ENCODE measurements at places on chromosomes 1 and 21.

GRCh38 chr21:41948078-41948895 is 5.5 kb downstream of the C2CD2 start:
- H3K4me1 ChIP-seq: peaks cover 5% of the 10 kb centered on the region
- no peak overlapping the region for H3K4me3 ChIP-seq
- no peaks in the 10 kb centered on the region for H3K36me3 ChIP-seq
- H3K27me3 ChIP-seq: peaks cover 28% of the 10 kb centered on the region
- no peak overlapping the region for H3K27ac ChIP-seq

DNA sequence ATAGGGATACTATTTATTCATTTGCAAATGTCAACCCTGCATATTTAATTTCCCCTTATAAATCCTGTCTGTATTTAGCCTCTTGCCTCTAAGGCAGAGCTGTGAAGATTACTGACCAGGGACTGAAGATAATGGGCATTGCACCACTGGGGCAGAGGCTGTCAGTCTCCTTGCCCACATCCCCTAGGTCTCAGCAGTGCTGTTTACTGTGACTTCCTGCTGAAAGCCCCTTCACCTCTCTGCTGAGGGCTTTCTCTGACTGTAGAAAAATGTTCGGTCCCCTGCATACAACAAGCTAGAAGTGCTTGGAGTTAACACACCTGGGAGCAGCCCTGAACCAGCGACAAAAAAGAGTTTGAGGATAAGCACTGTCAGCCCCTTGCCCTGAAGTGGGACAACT is 28.8 kb downstream of the SLC5A9 start:
- DNase-seq: no peak
- no peaks in the 10 kb centered on the region for H3K36me3 ChIP-seq
- H3K4me3 ChIP-seq: no peak overlapping the region

- no peaks in the 10 kb centered on the region for H3K27me3 ChIP-seq
Observed at GRCh38 chr1:15810073-15810472, 2.6 kb upstream of the UQCRHL start.

DNA sequence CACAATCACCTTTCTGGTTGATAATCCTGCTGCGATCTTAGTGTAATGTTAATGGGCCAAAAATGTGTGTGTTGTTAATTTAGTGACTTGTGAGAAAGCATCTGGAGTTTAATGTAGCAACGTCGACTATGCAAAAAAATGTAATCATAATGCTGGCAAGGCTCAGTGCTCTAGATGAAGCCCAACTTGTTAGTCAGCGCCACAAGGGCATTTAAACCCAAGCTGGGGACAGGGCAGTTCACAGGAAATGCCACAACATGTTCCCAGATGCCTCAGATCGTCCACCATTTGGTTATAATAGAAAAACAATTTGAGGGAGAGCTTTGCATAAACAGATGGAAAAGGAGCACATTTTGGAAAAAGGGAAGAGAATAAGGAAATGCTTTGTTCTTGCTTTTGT is 585.4 kb upstream of the PLXNA2 start:
- H3K4me3 ChIP-seq: no peak overlapping the region
- H3K27me3 ChIP-seq: no peaks in the 10 kb centered on the region
- no peak overlapping the region for H3K27ac ChIP-seq
- no peaks in the 10 kb centered on the region for H3K36me3 ChIP-seq
- no peaks in the 10 kb centered on the region for H3K4me1 ChIP-seq
- no peak for DNase-seq

DNA sequence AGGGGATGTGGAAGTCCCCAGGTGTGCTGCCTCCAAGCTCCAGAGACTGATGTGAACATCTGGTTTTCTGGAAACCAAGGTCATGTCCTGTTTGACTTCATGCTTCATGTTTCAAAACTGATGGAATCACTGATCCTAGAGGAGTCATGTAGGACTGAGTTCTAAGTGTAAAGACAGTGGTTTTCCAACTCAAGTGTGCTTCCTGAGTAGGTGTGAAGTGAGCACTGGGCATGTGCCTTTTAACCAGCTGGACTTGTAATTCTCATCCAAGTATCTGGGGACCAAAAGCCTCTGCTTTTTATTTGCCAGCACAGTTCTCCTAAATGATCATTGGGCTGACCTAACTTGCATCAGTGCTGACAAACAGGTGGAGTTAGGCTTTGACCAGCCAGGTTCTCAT is 36.9 kb downstream of the ABCA4 start:
- no peak overlapping the region for H3K27ac ChIP-seq
- H3K4me3 ChIP-seq: no peak overlapping the region
- no peaks in the 10 kb centered on the region for H3K36me3 ChIP-seq
- no peak for DNase-seq
- no peaks in the 10 kb centered on the region for H3K4me1 ChIP-seq

DNA sequence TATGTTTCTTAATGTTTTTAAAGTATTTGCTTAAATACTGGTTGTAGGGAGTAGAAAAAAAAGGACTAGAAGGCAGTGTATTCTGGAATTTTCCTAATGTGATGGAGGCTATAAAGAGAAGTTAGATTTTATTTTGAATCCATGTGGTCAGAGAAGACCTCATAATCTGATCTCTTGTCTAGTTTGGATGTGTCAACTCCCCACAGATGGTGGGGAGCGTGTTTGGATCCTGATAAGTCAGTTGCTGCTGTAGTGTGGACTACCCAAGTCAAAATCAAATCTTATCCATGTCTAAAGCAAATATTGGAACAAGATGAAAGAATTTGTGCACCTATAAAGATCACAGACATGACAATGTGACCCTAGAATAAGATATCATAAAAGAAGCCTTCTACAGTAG is 918.0 kb downstream of the LTN1 start:
- DNase-seq: no peak
- H3K27me3 ChIP-seq: no peaks in the 10 kb centered on the region
- H3K27ac ChIP-seq: no peak overlapping the region
- H3K4me3 ChIP-seq: no peak overlapping the region
- no peaks in the 10 kb centered on the region for H3K36me3 ChIP-seq

- peak overlapping the region; percentile 98 for H3K27ac ChIP-seq
- peak overlapping the region; percentile 97 for H3K4me3 ChIP-seq
- H3K36me3 ChIP-seq: peaks cover 30% of the 10 kb centered on the region
- peaks cover 52% of the 10 kb centered on the region for H3K4me1 ChIP-seq
Observed at GRCh38 chr1:28737307-28738132, 780 bp downstream of the YTHDF2 start.

GRCh38 chr1:206000641-206001339 is 2.4 kb downstream of the RAB7B start:
- peaks cover 25% of the 10 kb centered on the region for H3K27me3 ChIP-seq
- no peak overlapping the region for H3K27ac ChIP-seq
- H3K36me3 ChIP-seq: no peaks in the 10 kb centered on the region
- DNase-seq: peak; percentile 6

DNA sequence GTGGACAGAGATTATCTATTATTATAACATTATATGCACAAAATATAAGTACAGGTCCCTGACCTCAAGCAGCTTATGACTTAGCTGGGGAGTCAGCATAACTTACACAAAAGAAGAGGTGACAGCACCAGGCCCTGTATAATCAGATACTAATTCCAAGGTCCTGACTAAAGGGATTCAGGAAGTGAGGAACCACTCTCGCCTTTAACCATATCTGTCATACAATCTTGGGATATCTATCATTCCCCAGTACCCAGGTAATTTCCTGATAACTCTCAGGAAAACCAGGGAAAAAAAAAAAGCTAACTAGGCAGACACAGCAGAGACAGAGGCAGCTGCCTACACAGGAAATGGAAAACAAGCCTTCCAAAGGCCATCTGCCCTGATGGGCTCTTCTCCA is 78.5 kb upstream of the CAMK1G start:
- H3K4me3 ChIP-seq: no peak overlapping the region
- H3K27me3 ChIP-seq: peaks cover 9% of the 10 kb centered on the region
- no peaks in the 10 kb centered on the region for H3K36me3 ChIP-seq
- no peaks in the 10 kb centered on the region for H3K4me1 ChIP-seq
- no peak for DNase-seq
